ENCODE measurements at places on chromosomes 16 and 17.
A peak's percentile ranks its signal among the peaks of the same experiment; 100 is the strongest.

DNA sequence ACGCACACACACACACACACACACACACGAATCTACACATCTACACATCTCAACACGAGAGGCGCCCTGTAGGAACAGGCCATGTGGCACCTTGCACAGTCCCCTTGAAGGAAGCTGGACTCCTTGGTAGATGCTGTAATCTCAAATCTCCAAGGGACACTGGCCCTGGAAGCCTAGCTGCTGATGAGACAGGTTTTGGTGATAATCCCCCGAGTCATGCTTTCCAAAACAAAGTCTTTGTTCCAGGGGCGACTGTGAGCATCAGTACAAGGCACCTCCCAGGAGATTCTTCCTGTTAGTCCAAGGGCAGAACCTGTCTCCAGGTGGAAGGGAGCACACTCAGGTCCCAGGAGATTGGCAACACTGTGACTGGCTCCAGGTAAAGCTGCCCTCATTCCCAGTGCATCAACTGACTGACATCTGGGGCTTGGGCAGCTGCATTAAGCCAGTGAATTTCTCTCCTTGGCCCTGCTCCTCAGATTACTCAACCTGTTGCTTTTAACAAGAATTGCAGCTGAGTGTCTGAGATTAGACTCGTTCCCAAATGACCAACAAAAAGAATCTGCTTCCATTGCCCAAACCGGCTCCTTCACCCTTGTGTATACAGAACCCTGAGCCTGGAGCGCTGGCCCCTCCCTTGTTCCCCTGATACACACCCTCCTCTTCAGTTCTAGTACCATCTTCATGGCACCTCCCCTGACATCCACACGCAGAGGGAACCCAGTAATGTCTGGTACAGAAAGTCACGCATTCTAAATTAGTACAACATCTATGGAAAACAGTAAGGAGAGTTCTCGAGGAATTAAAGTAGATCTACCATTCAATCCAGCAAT is 13.9 kb upstream of the TNRC6C start:
- no peak for DNase-seq

- DNase-seq, result peak; percentile 48
Observed at GRCh38 chr16:30032083-30032819, 1.2 kb upstream of the TLCD3B start.

DNA sequence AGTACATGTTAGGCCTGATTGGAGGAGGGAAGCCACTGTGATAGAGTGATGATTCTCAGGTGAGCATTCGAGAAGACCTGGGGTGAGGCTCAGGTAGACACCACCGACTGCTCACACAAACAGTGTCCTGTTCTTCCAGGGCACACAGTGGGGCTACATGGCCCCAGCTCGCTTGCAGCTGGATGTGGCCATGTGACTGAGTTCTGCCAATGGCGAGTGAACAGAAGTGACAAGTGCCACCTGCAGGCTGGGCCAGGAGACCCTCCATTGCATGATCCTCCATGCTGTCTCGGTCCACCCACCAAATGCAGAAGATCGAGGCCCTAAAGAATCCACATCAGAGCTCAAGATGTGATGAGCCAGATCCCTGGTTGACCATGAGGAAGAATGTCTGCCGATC is 6.2 kb downstream of the CES5A start:
- no peak for DNase-seq

DNA sequence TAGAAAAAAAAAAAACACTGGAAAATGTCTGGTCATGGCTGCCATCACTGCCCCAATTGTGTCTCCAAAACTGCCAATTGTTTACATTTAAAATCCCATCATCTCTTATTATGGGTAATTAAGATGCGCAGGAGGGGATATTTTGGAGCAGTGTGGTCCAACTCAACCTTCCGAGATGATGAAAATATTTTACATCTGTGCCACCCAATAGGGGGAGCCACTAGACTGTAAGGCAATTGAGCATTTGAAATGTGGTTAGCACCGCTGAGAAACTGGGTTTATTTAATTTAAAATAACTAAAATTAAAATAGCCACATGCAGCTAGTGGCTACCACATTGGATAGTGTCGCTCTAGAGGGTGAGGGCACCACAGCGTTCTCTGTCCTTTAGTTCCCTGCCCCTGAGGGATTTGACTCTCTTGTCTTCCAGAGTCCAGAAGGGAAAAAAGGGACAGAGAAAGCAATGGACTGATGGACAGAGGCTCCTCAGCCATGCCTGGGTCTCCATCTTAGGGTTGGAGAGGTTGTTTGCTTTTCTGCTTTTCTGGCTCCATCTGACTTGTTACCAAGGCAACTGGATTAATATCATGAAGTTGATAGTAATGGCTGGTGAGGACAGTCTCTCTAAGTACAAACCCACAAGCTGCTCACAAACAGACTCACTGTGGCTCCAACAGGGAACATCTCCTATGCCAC is 3.5 kb downstream of the MPO start:
- DNase-seq, result peak; percentile 17

GRCh38 chr17:73586921-73587602 is 57.2 kb downstream of the SDK2 start:
- DNase-seq, result no peak

DNA sequence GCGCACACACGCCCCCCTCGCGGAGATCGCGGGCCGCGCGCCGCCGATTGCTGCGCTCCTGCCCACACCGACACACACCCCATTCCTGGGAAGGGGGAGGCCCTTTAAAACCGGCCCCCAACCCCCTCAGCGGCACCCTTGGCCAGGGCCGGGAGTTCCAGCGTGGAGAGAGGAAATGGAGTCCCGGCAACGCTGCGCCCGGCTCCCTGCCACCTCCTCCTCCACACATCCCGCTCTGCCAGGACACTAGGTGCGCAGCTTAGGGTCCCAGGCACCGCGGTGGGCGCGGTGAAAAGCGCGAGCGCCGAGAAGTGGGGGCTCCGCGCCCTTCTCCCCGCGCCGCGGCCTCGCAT is 397 bp downstream of the CDC42EP4 start:
- DNase-seq, result no peak

DNA sequence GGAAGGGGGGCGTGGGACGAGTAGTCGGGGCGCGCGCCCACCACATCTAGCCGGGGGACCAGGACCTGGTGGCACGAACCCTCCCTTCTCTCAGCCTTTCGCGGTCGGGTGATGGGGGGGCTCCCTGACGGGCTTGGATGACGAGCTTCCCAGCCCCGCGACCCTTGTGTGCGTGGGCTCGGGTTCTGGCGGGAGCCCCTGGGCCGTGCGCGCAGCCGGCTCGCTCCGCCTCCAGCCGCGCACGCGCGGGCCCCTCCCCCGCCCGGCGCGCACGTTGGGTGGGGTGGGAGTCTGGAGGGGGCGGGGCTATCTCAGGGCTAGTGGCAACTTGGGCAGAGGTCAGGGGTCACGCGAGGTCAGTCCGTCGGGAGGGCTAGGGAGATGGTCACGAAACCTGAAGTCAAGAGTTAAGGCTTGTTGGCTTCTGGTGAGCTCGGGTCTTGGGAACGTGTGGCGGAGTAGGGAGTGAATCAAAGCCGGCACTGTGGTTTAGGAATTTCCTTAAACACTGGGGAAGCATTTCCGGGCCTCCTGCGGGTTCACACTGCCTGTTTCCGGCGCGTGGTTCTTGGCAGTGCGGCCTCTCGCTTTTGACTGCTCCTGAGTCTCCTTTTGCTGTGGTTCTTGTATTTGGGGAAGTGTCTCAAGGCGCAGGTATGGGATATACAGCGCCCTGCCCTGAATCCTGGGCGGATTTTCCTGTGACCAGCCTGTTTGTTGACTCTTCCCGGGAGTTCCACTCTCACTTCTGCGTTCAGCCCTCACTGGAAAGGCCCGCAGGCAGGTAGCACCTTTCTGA is at the start of gene SRCAP:
Gene SRCAP (plus strand): TSS at position 356 of the 799 bp plus-strand sequence. CDS start 1,654 bp downstream, outside the sequence.
- DNase-seq, result peak; percentile 76

GRCh38 chr17:3982541-3983017 is 18.3 kb upstream of the ATP2A3 start:
- no peak for DNase-seq

- no peak for DNase-seq
Observed at GRCh38 chr17:44925731-44926697, 10.7 kb upstream of the GFAP start.

GRCh38 chr17:48297825-48298224 is 132.2 kb downstream of the SKAP1 start:
- DNase-seq, result no peak

- no peak for DNase-seq
Observed at GRCh38 chr16:16163571-16163970, 59.7 kb downstream of the ABCC6 start.

GRCh38 chr16:50944436-50944835 is 202.6 kb downstream of the CYLD start:
- DNase-seq, result no peak

DNA sequence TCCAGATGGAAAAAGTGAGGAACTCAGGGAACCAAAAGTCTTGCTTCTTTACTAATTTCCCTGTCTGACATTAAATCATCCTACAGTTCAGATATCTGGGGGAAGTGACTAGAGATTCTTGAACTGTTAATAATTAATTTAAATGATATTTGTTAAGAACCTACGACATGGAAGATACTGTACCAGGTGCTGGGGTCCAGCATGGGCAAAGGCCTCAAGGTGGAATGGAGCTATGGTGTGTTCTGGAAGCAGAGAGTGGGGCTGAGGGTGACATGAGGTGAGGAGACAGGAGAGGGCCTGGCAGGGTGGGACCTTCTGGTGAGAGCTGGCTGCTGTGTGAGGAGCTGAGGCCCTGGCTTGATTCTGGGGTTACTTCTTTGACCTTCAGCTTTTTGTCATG is 6.0 kb upstream of the CCL2 start:
- DNase-seq, result no peak

DNA sequence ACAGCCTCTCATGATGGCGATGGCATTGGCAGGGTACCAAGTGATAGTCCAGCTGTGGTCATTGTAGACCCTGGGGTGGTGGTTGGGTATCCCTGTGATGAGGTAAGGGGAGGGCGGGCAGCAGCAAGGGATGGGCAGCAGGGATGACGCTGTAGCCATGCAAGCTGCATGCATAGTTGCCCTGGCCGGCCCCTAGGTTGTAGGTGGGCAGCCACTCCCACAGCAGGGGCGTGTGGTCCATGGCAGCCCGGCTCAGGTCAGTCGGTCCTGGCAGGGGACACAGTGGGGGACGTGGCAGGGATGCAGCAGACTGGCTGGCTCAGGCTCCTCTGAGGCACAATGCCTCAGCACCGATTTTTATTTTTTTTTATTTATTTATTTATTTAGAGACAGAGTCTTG is 8.7 kb downstream of the DRC3 start:
- no peak for DNase-seq

DNA sequence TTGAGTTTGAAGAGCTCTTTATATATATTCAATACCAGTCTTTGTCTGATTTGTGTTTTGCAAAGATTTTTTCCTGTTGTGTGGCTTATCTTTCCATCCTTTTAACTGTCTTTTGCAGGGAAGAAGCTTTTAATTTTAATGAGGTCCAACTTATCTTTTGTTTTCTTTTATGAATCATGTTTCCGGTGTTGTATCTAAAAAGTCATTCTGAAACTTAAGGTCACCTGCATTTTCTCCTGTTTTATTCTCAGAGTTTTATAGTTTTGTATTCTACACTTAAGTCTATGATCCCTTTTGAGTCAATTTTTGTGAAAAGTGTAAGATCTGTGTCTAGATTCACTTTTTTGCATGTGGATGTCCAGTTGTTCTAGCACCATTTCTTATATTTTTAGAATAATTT is 24.6 kb upstream of the COX10 start:
- no peak for DNase-seq

DNA sequence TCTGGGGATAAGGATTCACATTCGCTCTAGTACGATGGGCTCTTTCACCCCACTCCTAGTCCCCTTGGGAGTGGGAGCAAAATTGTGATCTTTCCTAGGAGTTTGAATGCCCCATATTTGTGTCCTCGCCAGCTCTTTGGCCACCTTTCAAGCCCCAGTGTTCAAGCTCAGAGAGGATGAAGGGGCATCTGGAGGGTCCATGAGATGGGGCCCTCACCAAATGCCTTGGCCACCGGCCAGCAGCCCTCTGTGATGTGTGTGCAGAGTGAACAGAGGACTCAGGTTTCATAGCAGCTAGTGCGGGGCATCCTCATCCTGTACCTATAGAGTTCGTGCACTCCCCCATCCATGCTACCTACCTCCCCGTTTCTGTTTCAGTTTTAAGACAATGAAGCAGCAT is 140.6 kb downstream of the RAB11FIP4 start:
- DNase-seq, result no peak

DNA sequence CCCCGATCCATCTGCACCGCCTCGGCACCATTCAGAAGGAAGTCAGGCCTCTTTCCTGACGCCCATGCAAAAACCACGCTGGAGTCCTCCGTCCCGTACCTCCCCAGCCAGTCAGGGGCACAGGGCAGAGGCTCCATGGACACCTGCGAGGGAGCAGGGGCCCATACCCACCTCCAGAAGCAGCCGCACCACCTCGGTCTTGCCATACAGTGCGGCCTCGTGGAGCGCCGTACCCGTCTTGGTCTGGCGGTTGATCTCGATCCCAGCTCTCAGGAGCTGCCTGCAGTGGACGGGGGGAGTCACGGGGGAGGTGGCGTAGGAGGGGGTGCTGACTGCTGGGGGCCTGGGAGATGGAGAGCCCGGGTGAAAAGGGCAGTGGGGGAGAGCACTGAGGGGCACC is 9.2 kb downstream of the CASKIN2 start:
- DNase-seq, result no peak

DNA sequence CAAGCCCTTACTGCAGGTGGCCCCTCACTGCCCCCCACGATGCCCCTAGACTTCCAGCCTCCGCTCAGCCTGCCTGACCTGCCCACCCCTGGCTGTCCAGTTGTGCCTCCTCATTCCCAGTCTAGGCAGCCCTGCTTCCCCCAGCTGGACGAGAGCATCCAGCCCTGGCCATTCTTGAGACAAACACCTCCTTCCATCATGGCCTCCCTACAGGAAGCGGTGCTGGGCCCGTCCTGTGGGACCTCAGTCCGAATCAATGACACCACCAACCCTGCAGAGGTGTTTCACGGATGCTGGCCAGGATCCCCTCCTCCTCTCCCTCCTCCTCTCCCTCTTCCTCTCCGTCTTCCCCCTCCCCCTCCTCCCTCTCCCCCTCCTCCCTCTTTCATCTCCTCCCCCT is 28.3 kb downstream of the CCDC40 start:
- no peak for DNase-seq

DNA sequence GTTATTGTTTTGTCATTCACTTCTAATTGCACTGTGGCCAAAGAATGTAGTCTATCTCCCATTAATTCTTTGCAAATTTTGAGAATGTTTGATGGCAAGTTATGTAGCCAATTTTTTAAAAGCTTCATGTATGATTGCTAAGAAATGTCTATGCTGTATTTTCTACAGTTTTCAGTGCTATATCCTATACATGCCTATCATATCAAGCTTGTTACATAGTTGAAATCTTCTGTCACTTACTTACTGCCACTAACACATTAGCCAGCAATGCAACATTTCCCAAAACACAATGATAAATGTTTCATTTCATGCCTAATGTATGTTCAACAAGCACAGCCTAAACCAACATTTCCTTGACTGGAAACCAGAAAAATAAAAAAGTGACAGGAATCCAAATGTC is 292.4 kb upstream of the AXIN2 start:
- no peak for DNase-seq

- no peak for DNase-seq
Observed at GRCh38 chr17:63963123-63963522, 9.6 kb downstream of the SCN4A start.
